NCI-H460 (cell line): ENCODE measurements at places on chromosomes 6 and 20. TPM values are rescaled to one million over a fixed set of nuclear protein-coding genes. Genes with fewer than 3 reads are reported as not detected.
A peak's percentile ranks its signal among the peaks of the same experiment; 100 is the strongest.

The ETV7 gene
- total RNA-seq = 0.52 and 0.63 TPM in 2 replicates

DNA sequence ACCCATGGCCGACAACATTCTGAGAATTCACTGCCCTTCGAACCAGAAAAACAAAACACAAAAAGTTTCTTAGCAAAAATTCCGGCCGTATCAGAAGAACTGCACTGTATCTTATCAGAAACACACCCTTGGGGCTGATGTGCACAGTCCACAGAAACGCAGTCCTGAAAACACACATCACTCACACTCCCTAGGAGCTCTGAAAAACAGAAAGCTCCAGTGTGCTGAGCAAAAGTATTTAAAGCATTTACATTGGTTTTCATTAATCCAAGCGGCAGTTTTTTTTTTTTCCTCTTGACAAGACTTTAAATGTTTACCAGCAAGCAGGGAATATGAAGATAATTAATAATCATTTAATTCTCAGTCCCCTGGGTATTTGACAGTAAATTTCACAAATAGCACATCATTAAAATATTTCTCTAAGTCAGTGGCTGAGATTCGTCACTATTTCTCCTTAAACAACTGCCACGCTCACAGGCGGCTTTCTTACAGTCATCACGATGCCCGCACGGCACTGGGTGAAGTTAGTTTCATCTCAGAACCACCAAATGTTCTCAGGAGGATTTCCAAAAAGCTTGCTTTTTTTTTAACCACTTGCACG, 13.3 kb downstream of the NFATC2 start:
- DNase-seq = no peak

DNA sequence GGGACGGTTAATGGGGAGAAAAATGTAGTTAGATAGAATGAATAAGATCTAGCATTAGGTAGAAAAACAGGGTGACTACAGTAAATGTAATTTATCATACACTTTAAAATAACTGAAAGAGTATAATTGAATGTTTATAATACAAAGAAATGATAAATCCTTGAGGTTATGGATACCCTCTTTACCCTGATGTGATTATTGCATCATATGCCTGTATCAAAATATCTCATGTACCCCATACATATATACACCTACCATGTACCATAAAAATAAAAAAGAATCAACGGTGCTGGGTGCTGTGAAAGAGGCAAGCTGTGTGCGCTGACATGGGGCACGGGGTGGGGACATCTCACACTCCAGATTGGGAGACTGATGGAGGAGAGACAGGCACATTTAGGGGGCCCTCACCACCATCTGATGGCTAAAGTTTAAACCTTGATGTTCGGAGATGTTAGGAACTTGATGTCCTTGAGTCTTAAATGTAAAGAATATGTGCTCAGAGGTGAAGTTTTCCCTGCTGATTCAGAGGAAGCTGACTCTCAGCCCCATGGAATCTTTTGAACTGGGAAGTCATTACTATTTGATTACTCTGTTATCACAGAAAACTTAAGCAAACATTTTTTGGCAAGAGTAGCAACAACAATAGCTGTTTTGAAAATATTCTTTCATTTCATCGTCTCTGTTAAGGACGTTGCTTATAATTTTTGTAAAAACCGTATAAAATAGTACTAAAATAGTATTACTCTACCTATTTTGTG, 26.4 kb upstream of the RFPL4B start:
- no peak for DNase-seq

- no peak for DNase-seq
These were observed 25.8 kb upstream of the FABP7 start for GRCh38 chr6:122753688-122754056.

The AURKA gene
- 176 and 178 TPM in 2 replicates for total RNA-seq

DNA sequence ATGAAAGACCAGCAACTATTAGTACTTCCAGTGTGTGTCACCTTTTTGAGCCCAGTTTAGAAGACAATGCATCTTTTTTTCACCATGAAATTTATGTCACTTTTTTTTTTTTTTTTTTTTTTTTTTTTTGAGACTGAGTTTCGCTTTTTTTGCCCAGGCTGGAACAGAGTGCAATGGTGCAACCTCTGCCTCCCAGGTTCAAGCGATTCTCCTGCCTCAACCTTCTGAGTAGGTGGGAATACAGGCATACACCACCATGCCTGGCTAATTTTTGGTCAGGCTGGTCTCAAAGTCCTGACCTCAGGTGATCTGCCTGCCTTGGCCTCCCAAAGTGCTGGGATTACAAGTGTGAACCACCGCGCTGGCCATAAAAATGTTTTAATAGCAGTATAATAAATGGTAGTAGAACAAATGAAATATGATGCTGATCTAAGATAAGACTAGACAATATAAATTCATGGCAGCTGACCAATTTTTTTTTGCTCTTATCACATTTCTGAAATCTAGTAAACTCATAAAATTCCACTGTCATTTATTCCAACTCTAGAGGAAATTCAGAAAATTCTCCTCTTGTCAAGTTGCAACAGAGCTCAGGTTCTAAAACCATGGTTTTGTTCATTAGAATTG, 21.3 kb downstream of the NHSL1 start:
- no peak for DNase-seq

- DNase-seq = no peak
These were observed 16.7 kb downstream of the EEF1A1 start for GRCh38 chr6:73504160-73504559.

GRCh38 chr20:35252037-35252461, 25.6 kb downstream of the MMP24 start:
- no peak for DNase-seq

The ISM1 gene
- not detected in 2 replicates for total RNA-seq

DNA sequence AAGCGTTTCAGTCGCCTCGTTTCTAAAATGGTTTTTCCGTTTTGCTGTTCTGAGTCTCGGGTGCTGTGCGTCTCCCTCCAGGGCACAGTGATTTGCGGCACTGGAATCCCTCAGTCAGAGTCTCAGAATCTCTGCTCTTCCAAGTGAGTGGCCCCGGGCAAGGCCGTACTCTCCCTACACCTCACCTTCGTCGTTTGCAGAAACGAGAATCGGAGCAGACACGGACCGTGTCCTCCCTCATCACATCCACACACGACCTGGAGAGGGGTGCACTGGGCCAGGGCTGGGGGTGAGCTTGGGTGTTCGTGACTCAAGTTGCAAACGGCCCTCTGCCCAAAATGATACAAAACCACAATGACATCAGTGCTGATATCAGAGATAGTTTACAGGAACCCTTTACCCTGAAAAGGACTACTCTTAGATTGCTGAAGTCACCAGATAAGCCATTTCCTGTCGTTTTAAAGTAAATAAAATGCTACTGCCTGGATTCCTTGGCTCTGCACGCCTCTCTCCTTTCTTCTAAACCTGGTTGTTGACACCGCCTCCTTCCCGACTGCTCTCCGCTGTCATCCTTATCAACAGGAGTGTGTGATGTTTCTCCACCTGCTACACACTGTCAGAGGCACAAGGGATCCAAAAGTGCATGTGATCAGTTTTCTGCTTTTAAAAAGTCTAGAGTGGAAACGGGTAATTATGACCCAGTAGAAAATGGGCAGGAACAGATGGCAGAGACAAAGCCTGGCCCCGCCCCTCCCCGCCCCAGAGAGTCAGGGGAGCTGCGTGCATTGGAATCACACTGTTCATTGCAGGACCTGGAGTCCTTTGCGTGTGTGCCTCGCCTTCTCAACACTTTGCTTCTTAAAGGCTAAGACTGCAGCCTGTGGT, 38.4 kb downstream of the KIF25 start:
- no peak for DNase-seq

The XRN2 gene
- 88.4 and 97.8 TPM in 2 replicates for total RNA-seq

The MED20 gene
- total RNA-seq = 19.8 and 21.2 TPM in 2 replicates

The HLA-DRB1 gene
- 0.42 and 1.4 TPM in 2 replicates for total RNA-seq

The TRIM38 gene
- total RNA-seq = 5.7 and 7.2 TPM in 2 replicates

GRCh38 chr6:153038378-153039057, 36.0 kb upstream of the MTRF1L start:
- no peak for DNase-seq

- DNase-seq = no peak
These were observed 77.6 kb downstream of the TPBG start for GRCh38 chr6:82441047-82441855.

GRCh38 chr6:110646951-110647910, 168.0 kb downstream of the CDK19 start:
- DNase-seq = no peak

DNA sequence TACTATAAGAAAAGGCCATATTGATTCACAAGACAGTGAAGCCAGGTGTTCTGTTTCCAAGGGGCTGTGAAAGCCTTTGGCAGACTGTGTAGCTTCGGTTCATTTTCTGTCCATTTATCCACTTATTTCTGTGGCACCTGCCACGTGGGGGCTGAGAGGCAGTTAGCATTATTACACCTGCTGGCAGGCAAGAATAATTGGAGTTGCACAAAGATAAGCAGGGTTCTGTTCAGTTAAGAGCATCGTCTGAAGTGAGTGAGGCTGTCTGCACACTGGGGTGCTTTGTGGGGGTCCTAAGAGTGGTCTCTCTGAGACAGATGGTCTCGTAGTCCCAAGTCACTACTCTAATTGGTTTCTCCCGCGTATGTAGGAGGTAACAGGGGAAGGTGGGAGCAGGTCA, 60.6 kb upstream of the CCN6 start:
- no peak for DNase-seq

The COL9A3 gene
- 5.8 and 7.8 TPM in 2 replicates for total RNA-seq

GRCh38 chr20:19890445-19891051, 126.6 kb upstream of the NAA20 start:
- no peak for DNase-seq

The RIOK1 gene
- 26.2 and 29.6 TPM in 2 replicates for total RNA-seq

- no peak for DNase-seq
These were observed 125.0 kb downstream of the TBX18 start for GRCh38 chr6:84639396-84639795.

DNA sequence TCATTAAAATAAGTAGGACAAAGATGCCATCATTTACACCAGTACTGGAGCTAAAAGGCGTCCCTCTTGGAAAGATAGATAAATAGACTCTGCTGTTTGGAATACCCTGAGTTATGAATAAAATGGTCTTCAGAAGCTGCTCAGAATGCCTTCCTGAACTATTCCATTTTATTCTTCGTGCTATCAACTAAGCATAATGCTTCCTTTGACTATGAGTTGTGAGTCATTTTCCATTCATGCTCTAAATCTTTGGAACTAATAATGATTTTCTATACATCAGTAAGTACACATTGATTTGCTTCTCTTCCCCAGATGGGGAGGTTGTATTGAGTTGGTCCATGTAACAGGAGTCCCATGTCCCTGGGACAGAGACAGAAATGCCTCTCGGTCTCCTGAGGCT, 98.3 kb upstream of the PDE7B start:
- DNase-seq = no peak

- DNase-seq = no peak
These were observed 52.5 kb downstream of the BCAS1 start for GRCh38 chr20:54017846-54018245.

DNA sequence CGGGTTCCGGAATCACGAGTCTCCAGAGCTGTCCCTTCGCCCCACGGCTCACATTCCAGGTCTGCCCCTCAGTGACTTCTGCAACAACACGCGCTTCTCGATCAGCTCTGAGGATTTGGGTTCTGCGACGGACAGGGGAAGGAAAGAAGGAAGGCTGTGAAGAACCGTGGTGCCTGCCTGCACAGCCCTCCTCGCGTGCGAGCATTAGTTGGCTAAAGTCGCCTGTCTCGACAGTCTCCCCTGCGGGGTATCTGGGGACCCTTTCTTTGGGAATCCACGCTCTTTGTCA, 23.1 kb downstream of the VPS52 start:
- no peak for DNase-seq

DNA sequence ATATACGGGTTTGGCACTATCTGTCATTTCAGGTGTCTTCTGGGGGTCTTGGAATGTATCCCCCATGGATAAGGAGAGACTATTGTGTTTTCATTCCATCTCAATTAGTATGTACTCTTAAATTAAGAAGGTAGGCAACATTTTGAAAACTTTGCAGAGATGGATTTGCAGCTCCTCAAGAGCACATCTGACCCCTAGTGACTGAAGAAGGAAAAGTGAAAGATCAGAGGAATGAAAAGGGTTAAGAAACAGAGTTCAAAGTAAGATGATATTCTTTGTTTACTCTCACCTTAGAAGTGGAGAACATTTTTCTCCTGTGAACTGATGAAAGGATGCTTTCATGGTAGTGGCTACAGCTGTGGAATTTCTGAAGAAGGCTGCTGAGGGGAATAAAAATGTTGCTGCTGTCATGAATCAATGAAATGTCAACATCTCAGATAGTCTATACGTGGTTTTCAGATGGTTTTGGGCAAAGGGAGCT, 41.5 kb downstream of the SH3BGRL2 start:
- peak; percentile 13 for DNase-seq

The VGLL2 gene
- not detected in 2 replicates for total RNA-seq

- no peak for DNase-seq
These were observed 12.7 kb downstream of the DYNLRB1 start for GRCh38 chr20:34528921-34529297.

DNA sequence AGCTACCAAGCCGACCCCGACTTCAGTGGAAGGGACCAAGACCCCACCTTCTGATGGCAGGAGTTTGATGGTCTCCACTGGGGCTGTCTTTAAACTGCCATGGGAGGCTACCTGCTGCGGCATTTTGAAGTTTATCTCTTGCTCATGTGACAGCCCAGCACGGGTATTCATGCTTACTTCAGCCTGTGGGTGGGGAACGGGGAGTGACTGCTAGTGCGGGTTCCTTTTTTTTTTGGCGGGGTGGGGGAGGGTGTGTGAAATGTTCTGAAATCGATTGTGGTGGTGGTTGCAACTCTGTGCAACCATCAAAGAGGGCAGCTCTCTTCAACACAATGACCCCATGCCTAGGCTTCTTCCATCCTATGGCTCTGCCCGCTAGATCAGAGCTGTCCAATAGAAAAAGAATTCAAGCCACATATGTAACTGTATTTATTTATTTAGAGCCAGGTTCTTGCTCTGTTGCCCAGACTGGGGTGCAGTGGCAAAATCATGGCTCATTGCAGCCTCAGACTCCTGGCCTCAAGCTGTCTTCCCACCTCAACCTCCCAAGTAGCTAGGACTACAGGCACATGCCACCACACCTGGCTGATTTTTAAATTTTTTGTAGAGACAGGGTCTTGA, 53.7 kb downstream of the PPP1R16B start:
- no peak for DNase-seq

DNA sequence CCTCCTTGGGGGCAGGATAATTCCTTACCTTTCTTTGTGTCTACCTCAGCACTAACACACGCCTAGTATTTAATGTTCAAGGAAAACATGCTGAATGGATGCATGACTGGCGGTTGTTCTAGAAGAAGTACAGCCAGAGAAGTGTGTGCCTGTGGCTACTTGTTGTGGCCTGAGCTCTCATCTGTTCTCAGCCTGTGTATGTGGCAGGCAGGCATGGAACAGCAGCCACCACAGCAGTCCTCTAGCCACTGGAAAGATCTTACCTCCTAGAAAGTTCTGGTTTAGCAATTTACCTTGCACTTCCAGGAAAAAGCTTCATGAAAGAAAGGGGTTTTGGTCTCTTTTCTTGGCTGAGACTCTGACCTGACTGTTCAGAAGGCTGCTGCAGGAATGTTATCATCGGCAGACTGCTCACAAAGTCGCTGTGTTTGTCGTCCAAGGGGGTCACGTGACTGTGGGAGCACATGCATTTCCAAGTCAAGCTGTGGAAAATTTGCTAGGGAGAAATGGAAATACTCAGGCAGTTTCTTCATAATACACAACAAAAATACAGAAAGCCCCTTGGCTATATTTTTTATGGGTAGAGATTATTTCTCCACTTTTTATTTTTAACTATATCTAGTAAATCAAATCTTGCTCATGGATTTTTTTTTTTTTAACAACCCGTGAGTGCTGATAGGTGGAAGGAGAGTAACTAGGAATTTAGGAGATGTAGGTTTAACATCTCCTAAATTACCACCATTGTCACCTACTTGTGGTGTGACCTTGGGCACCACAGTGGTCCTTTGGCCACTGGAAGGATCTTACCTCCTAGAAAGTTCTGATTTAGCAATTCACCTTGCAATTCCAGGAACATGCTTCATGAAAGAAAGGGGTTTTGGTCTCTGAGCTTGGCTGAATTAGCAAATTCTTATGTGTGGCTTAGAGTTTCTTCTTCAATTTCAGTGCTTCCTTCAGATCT, 110.8 kb upstream of the GPR6 start:
- no peak for DNase-seq
